Activated CD4-positive, CD25-positive, alpha-beta regulatory T cell treated with anti-CD3 and anti-CD28 coated beads, Interleukin-2, amount 50 U/mL, for 16 hours (primary cell): ENCODE measurements at places on chromosomes 5 and 9.

DNA sequence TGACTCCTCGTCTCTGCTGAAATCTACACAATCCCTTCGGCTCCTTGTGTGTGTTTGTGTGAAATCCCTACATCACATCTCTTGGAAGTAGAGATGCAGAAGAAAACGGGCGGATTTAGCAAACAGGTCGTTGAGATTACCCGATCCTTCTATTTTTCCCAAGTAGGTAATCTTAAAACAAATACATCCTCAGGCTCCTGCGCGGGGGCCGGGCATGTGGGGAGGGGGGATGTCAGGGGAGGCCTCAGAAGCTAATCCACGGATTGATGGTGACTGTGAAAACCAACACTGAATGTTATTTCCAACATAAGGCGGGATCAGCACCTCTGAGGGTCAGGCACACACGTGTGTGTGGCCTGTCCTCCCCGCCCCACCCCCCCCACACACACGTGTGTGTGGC is 137.8 kb downstream of the ROR2 start:
- no peak for DNase-seq

GRCh38 chr5:103247118-103247517 is 11.4 kb upstream of the MACIR start:
- no peak for DNase-seq

DNA sequence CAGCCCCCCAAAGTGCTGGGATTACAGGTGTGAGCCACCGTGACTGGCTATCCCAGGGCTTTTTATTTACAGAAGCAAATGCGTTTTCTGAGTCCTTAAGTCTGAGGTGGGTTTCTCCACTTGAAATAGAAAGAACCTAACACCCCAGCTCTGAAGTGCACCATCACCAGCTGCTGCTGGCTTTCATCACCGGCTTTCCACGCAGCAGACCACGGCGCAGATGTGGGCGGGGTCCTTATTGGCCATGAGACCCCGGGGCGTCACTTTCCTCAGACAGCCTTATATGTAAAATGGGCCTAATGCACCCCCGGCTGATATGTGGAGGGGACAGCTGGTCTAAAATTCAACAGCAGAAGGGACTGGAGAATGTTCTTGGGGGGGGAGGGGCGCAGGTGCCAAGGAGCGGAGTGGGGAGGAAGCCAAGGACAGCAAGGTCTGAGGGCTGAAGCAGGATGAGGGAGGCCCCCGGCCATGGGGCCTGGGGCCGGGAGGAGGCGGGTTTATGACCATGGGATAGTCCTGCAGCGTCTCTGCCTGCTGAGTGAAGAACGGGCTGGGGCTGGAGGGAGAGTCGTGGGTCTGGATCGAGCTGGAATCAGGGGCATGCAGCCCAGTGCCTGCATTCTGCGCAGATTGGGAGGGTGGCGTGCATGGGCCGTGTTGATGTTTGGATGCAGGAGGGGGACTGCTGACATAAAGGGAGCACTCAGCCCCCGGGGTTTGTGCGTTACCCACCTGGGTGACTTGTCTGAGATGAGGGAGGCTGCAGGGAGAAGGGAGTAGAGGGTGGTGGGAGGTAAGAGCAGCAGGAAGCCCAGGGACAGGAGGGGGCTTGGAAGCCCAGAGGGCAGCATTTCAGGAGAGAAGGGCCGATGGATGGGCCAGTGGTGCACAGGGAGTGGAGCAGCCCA is 30.2 kb downstream of the RASGEF1C start:
- no peak for DNase-seq

DNA sequence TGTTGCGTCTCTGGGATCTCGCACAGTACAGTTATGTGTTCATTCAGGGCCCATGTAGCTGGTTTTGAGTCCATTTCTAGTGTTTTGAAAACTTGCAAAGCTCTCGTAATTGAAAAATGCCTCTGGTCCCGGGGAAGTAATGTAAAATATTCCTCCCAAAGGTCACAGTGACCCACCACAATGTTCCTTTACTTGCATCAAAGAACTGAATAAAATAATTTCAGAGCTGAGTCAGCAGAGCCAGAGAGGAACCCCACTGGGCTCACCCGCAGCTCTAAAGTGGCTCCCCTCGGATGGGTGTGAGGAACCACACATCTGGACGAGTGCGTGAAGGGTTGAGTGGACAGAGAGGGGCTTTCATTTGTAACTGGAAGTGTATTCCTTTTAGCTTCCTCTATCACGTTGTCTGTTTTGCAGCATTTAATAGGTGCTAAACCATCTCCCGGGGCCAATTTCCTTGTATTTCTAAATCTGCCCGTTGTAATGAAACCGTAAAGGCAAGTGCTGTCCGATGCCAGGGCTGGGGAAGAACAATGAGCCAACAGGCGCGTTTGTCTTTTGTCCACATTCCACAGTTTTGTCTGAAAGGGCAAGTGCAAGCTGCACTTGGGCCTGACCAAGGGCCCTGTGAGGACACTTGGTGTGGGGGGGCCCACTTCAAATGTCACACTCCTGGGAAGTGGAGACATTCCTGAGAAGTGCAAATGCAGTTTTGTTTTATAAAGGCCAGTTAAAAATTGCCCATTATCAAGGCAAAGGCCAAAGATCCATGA is 29.9 kb downstream of the COL5A1 start:
- DNase-seq, result no peak
